Daoy (cell line): ENCODE measurements at places on chromosomes 6 and 20. TPM values are rescaled to one million over a fixed set of nuclear protein-coding genes. Genes with fewer than 3 reads are reported as not detected.

Gene TCP11
- total RNA-seq = 0.06 TPM in 1 of 2 replicates, not detected in the other

Gene TDRD6
- not detected in 2 replicates for total RNA-seq

Gene COL12A1
- total RNA-seq = 5.5 and 6.6 TPM in 2 replicates

Gene RBCK1
- total RNA-seq = 42.5 and 42.9 TPM in 2 replicates

Gene BTN2A1
- 11.1 and 14.0 TPM in 2 replicates for total RNA-seq

DNA sequence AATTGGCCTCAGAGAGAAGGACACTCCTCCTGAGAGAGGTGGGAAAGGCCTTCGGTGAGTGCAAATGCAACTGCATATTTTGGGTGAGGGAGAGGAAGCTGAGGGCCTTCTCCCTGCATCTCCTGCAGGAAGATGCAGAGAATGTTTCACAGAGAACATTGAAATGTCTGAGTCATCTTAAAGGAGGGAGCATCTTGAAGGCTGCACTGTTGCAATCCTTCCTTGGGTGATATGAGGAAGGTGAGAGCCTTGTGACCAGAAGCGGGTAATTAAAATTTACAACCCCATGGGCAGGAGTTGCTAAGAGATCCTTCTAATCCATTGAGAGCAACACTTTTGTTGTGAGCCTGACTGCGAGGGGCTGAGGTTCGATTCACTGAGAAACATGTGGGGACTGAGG, 375.7 kb upstream of the MARCKS start:
- DNase-seq = no peak

DNA sequence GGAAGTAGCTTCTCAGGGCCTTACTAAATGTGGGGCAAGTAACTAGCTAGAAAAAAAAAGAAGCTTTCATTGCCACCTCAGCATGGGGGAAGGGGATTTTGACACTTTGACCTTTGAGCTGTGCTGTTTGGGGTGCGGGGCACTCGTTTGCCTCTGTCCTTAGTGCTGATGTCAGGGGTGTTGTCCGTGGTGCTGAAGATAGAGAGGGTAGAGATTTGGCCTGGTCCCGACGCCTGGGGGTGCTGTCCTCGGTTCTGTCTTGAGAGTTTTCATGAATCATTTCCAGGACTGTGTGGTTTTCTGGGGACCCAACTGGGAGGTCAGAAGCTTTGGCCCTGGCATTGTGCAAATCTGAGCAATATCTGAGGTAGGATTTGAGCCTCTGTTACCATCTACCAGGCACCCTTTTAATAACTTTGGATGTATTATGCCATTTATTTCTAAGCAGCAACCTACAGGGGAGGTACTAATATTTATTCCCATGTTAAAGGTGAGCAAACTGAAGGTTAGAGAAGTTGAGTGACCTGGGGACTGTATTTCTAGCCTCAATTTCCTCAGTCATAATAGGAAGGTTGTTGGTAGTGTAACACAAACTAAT, 78.0 kb downstream of the DLGAP4 start:
- DNase-seq = peak; percentile 52

DNA sequence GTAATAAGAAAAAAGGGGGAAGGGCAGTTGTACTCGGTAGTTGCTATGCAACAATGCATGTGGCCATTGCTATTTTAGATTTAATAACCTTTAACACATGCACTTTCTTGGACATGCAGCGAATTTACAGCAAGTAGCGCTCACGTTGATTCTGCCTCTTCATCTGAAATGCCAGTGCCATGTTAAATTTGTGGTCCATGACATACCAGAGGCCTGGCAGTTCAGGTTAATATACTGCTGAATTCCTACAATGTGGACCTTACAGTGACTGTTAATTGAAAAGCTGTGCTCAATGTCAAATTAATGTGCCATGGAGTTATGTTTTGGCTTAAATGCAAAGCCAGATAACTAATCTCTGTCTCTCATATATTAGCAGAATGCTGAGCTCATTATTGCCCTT, 699.7 kb downstream of the DOK5 start:
- no peak for DNase-seq

DNA sequence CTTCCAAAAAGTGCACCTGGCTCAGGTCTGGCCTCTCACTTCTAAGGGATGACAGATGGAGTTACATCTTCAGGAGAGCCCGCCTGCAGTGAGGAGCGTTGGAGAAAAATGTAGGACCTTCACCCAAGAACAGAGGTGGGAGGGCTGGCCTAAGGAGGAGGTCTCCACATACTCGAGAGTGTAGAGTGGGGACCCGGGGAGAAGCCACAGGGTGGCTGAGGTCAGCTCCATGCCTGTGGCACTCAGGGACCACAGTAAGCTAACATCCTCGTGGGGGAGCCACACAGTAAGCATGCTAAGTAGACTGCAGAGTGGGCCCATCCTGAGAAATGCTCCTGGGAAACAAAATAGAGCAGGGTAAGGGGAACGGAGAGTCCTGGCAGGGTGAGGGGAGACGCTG, 24.0 kb downstream of the AAR2 start:
- DNase-seq = no peak
